ENCODE measurements at places on chromosomes 12 and 14.

DNA sequence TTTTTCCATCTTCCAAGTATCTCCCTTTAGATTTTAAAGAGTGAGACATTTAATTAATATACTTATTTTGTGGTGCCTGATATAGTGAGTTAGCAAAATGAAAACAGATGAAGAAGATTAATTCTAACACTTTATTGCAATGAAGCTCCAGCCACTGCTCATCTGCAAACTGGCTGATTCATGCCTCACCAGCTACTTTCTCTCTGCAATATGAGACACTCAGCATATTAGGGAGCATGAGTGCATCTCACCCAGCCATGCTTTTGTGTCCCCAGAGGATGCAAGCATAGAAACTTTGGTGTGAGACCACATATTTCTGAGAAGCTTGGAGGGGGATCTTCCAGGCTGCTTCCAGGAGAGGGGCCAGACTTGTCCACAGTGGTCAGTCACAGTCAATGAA, 148.6 kb downstream of the BMP4 start:
- no peak for DNase-seq

DNA sequence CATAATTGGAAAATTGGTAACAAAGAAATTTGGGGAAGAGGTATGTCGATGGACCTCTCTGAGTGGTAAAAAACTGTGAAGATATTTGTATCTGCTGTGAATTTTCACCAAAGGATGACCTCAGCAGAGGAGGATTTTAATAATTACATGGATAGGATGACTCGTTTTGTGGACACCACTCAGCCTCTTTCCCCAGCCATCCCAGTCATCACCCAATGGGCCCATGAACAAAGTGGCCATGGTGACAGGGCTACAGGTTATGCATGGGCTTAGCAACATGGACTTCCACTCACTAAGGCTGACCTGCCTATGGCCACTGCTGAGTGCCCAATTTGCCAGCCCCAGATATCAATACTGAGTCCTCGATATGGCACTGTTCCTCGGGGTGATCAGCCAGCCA, 577.5 kb upstream of the FBXO33 start:
- no peak for DNase-seq

- no peak for DNase-seq
Observed at GRCh38 chr12:2732290-2732689, 62.5 kb upstream of the FKBP4 start.

GRCh38 chr14:68741839-68742470, 50.9 kb downstream of the ZFP36L1 start:
- no peak for DNase-seq

DNA sequence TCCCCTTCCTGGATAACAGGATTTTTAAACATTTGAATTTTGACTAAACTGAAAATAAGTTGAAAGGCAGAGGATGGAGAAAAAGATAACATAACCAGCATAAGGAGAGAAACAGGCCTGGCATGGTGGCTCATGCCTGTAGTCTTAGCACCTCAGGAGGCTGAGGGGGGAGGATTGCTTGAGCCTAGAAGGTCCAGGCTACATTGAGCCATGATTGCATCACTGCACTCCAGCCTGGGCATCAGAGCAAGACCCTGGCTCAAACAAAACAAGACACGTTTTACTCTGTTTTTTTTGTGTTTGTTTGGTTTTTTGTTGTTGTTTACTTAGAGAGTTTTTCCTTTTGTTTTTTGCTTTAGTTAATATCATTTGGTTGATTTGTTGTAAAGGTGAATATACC, 8.7 kb downstream of the AKAP6 start:
- no peak for DNase-seq

All from NCI-H1694 (cell line).